Transverse colon (tissue), 4 donors: ENCODE measurements at places on chromosomes 5 and 9. TPM values are rescaled to one million over a fixed set of nuclear protein-coding genes. Genes with fewer than 3 reads are reported as not detected.

The SPDL1 gene
- 9.3 TPM for total RNA-seq

DNA sequence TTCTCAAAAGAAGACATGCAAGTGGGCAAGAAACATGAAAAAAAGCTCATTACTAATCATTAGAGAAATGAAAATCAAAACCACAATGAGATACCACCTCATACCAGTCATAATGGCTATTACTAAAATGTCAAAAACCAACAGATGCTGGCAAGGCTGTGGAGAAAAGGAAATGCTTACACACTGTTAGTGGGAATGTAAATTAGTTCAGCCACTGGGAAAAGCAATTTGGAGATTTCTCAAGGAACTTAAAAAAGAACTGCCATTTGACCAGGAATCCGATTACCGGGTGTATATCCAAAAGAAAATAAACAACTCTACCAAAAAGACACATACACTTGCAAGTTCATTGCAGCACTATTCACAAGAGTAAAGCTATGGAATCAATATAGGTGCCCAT lies 595.4 kb upstream of the RIOK2 start:
- no peak overlapping the region for H3K4me3 ChIP-seq
- no peaks in the 10 kb centered on the region for H3K27me3 ChIP-seq
- DNase-seq: no peak
- no peaks in the 10 kb centered on the region for H3K36me3 ChIP-seq
- no peaks in the 10 kb centered on the region for H3K4me1 ChIP-seq

- no peak overlapping the region for H3K4me3 ChIP-seq
- H3K36me3 ChIP-seq: no peaks in the 10 kb centered on the region
- DNase-seq: no peak
These were observed 7.7 kb downstream of the ADGRD2 start for GRCh38 chr9:124457887-124458431.

DNA sequence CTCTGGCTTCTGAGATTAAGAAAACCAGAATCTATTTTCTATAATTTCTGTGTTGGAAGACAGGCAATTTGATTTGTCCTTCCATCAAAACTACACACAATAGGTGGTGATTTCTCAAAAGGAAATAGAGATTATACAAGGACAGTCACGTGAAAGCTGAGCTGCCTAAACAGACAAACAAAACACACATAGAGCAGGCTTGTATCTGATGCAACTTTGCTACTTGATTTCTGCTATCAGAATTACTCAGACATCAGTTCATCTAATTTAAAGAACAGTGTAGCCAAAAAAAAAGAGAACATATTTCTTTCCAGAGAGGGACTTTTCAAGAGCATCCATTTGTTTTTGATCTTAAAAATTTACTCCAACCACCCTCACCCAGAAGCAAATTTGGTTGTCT lies 2128.3 kb upstream of the C9orf72 start:
- H3K27ac ChIP-seq: no peak overlapping the region
- no peaks in the 10 kb centered on the region for H3K4me1 ChIP-seq
- H3K4me3 ChIP-seq: no peak overlapping the region

DNA sequence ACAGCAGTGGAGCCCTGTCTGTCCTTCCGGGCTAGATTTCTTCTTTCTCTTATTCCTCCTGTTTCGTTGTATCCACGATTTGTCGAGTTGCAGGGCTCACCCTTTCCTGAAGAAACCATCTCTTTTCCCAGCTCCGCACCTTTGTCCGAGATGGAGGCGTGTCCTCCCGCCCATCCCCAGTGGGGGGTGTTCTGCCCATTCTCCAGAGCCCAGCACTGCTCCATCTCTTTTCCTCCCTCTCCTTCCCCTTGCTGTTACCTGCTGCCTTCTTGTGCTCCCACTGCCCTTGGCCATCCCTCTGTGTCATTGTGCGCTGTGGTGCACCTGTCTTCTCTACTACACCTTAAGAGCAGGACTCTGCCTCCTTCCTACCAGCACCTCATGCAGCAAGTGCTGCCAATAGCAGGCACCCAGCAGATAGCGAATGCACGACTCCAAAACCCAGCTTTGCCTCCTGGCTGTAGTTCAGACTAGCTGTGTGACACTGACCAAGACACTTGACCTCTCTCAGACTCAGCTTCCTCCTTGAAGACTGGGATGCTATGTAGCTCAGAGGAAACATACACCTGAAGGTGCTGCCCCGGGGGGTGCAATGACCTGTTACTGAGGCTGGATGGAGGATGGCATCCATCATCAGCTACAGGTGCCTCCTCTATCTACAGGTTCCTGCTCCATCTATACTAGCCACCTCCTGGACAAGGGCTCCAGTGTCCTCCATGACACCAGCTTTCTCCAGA lies 8.9 kb downstream of the OR13J1 start:
- no peaks in the 10 kb centered on the region for H3K36me3 ChIP-seq
- no peaks in the 10 kb centered on the region for H3K4me1 ChIP-seq
- DNase-seq: no peak
- peaks cover 22% of the 10 kb centered on the region for H3K27me3 ChIP-seq
- H3K4me3 ChIP-seq: no peak overlapping the region
- H3K27ac ChIP-seq: no peak overlapping the region

DNA sequence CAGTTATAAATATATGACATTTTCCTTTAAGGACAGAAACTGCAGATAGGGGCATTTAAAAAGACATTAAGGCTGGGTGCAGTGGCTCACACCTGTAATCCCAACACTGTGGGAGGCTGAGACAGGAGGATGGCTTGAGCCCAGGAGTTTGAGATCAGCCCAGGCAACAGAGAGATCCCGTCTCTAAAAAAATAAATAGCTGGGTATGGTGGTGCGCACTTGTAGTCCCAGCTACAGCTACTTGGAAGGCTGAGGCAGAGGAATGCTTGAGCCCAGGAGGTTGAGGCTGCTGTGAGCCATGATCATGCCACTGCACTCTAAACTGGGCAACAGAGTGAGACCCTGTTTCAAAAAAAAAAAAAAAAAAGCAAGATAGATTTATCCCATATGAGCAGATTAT lies 63.6 kb downstream of the CSNK1A1 start:
- H3K27me3 ChIP-seq: no peaks in the 10 kb centered on the region
- no peak for DNase-seq
- no peaks in the 10 kb centered on the region for H3K36me3 ChIP-seq
- no peak overlapping the region for H3K4me3 ChIP-seq

- DNase-seq: no peak
- no peak overlapping the region for H3K4me3 ChIP-seq
- H3K27me3 ChIP-seq: peaks cover 20% of the 10 kb centered on the region
These were observed 10.5 kb upstream of the TAL2 start for GRCh38 chr9:105651806-105652205.
